Stimulated activated CD4-positive, alpha-beta T cell treated with anti-CD3 and anti-CD28 coated beads, Interleukin-4, amount 100 ng/mL, for 24 hours (primary cell): ENCODE measurements at places on chromosomes 1 and 21.

DNA sequence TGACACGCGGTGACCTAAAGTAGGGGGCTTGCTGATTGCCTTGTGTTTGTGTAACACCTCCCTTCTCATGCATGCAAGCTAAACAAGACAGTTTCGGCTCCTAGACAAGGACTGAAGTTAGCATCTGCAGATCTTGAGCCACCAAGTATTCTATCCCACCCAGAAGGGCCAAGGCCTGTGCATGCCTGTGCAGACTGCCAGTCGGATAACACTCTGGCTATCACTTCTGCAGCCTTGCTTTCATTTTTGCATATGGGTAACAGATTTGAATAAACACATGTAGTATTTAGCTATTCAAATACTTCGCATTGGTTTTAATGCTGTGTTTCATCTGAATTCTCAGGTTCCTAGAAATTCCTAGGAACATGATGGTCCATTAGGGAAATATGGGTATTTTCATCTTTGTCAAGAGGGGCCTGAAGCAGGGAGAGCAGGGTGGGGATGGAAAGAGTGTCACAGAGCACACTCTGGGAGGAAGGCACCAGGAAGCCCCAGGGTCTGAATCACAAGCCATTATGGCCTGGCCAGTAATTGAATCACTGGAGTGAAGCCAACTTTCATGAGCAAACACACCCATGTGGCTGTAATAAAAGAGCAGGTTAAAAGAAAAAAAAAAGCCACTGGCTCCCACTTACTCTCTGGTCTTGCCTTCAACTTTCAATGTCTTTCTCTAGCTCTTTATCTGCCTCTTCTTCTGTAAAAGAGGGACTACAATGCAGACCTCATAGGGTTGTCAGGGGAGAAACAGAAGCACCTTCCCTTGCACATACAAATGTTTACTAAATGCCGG lies 28.3 kb downstream of the GADD45A start:
- no peak for DNase-seq

DNA sequence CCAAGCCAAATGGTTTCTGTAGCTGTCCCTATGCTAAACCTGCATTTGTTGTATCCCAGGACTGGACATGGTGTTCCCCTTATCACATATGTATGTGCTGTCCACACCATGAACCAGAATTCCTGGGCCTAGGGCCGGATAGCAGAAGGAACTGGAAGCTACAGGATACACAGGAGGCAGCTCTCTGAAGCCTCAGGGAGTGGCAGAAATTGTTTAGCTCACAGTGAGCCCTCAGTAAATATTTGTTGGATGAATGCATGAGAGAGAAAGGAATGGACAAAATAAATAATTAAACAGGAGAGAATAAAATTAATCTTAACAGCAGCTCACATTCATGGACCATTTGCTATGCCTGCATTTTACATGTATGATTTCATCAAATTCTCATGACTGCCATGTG lies 2.1 kb downstream of the NIPAL3 start:
- DNase-seq = no peak

- DNase-seq = no peak
Measured at GRCh38 chr1:114901814-114902213, 47.2 kb downstream of the SYCP1 start.

GRCh38 chr21:29305068-29305467 lies 6.3 kb downstream of the BACH1 start:
- DNase-seq = no peak

DNA sequence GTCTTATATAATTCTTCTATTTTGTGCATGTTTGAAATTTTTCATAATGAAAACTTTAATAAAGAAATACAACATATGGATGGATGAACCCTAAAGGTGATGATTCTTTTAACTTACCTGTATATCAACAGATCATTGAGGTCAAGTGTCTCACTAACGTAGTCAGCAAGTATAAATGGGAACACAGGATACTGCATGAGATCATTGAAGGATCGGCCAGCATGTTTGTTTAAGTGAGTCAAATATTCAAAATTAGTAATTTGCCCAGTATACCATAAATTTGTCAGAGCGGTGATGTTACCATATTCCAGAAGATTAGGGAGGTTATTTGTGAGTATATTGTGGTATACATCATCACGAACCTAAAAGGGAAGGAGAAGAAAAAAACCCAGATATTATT lies 71.0 kb upstream of the GNG4 start:
- DNase-seq = no peak

DNA sequence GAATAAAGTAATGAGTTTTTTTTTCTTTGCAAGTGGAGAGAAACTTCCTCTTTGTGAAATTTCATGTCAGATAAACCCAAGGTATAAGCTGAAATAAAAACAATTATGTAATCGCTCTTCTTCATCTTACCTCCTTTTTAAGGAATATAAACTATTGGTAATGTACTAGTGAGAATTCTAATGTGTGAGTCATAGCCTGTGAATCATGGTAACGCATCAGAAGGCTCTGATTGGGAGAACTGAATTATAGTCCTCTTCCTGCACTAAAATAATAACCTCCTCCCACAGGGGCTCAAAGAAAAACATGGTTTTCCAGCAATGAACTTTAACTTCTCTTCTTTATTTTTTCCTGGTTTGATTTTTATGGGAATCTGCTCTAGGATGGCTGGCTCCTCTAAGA lies 57.1 kb upstream of the COX20 start:
- DNase-seq = no peak

DNA sequence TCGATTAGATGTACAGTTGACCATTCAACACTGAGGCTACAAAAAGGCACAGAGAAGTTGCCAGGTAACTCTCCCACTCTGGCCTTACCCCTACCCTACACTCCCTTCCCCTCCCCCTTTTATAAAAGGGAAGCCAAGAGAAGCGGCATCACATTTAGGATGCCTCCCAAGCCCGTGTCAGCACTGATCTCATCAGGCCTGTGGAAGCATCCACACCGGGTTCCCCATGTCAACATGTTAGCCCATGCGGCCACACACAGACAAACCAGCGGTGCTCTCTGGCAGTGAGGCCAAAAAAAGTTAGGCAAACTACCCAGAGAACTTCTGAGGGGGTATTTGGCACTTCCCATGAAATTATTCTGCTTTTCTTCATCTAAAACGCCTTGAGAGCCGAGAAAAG lies 29.9 kb downstream of the BCAR3 start:
- no peak for DNase-seq

DNA sequence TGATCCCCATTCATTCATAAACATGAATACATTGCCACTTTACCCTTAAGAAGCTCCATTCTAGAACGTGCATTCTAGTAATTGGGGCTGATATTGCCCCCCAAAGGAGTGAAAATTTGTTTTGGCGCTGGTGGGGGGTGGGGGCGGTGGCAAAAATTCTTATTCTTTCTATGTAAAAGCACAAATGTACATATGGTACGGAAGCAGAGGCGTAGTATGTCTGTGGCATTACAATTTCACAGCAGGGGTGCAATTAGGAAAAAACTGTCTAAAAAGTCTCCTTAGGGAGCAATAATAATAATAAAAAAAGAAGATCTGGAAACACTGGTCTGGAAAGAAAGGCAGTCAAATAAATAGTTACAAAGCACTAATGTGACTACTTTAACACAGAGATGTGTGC lies 40.4 kb upstream of the TMEM51 start:
- no peak for DNase-seq
